Suprapubic skin (tissue), 4 donors: ENCODE measurements at places on chromosomes 12 and 14. TPM values are rescaled to one million over a fixed set of nuclear protein-coding genes. Genes with fewer than 3 reads are reported as not detected.

DNA sequence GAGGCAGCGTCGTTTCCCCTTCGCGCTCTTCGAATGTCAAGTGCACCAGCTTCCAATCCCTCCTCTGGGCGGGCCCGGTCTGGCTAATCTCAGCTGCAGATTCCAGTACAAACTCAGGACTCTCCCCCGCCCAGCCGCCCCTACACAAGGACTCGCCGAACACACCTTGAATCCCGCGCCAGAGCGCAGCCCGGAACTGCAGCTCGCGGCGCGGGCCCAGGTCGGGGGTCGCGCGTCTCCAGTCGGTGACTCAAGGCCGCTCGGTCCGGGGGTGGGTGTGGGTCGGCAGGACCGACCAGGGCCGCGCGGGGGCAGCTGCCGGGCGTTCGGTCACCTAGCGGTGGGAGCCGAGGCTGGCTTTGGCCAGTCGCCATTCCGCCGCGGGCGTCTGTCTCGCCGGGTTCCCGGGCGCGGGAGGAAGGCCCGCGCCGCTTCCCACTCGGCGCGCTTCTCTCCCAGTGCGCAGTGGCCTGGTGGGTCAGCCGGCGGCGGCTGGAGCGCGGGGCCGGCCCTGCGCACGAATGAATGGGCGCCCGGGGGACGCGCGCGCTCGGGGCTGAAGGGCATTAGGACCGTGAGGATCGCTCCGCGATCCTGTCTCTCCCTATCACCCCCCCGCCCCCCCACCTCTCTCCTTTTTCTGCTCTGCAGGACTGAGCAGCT lies at the start of gene GALNT16:
GALNT16 (plus strand) TSS at position 632 of the 663 bp plus-strand sequence. CDS start 133 bp downstream, outside the sequence.
- no peak for DNase-seq

Gene FBXL14
- total RNA-seq = 9.7 TPM

- peak; percentile 85 for DNase-seq
Measured at GRCh38 chr14:89025561-89026236, 201.2 kb downstream of the TTC8 start.

- DNase-seq = no peak
Measured at GRCh38 chr12:71108355-71108754, 49.4 kb downstream of the TSPAN8 start.

DNA sequence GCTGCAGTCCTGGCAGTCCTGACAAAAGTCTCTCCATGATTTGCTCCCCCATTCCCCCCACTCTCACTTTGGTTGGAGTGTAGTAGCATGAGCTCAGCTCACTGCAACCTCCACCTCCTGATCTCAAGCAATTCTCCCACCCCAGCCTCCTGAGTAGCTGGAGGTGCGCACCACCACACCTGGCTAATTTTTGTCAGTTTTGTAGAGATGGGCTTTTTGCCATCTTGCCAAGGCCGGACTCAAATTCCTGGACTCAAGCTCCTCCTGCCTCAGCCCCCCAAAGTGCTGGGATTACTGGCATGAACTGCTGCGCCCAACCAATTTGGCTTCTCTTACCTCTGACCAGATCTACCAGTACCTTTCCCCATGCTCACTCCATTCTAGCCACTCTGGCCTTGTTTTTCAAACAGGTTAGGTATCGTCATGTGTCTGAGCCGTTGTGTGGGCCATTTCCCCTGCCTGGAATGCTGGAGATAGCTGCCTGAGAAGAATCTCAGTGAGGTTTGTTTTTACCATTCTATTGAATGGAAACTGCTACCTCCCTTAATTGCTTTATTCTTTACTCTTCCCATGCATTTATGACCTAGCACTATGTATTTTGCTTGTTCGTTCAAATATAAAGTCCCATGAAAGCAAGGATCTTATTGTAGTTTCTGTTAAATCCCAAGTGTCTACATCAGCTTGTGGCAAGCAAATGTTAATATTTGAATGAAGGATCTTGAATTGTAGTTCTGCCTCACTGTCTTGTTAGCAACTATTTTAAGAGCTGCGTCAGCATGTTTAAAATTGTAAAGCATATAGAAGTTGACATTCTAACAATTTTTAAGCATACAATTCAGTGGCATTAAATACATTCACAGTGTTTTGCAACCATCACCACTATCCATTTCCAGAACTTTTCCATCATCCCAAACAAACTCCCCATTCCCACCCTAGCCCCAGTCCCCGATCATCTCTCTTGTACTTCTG lies 39.7 kb downstream of the CPSF6 start:
- DNase-seq = no peak

DNA sequence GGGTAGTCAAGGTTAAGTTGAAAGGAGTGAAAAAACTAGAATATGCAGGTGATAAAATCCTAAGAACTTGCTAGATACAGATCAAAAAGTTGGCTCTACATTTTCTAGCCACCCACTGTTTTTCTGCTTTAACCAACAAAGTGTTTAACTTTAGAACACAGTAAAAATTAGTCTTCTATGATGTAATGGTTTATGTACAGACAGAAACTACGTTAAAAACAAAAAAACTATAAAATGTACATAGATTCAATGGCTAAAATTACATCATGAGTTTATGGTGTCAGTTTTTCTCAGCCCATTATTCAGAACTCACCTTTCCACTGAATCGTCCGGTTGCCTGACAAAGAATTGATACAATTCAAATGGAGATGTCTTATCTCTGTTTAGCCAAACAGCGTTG lies 2.1 kb downstream of the YARS2 start:
- no peak for DNase-seq

- DNase-seq = peak; percentile 86
Measured at GRCh38 chr12:101935890-101936746, 58.7 kb downstream of the DRAM1 start.

GRCh38 chr14:93005135-93005813 lies 82.3 kb downstream of the CHGA start:
- DNase-seq = no peak

- no peak for DNase-seq
Measured at GRCh38 chr14:72722201-72722785, 171.6 kb downstream of the DPF3 start.

Gene GPR162
- 1.4 TPM for total RNA-seq

Gene ZC2HC1C
- 0.53 TPM for total RNA-seq

Gene BATF
- 1.1 TPM for total RNA-seq

Gene ADSS1
- total RNA-seq = 2.8 TPM

Gene LUM
- total RNA-seq = 11.3 TPM

GRCh38 chr12:113329022-113329790 lies 5.7 kb downstream of the SLC8B1 start:
- DNase-seq = no peak

Gene CLEC4C
- total RNA-seq = not detected

DNA sequence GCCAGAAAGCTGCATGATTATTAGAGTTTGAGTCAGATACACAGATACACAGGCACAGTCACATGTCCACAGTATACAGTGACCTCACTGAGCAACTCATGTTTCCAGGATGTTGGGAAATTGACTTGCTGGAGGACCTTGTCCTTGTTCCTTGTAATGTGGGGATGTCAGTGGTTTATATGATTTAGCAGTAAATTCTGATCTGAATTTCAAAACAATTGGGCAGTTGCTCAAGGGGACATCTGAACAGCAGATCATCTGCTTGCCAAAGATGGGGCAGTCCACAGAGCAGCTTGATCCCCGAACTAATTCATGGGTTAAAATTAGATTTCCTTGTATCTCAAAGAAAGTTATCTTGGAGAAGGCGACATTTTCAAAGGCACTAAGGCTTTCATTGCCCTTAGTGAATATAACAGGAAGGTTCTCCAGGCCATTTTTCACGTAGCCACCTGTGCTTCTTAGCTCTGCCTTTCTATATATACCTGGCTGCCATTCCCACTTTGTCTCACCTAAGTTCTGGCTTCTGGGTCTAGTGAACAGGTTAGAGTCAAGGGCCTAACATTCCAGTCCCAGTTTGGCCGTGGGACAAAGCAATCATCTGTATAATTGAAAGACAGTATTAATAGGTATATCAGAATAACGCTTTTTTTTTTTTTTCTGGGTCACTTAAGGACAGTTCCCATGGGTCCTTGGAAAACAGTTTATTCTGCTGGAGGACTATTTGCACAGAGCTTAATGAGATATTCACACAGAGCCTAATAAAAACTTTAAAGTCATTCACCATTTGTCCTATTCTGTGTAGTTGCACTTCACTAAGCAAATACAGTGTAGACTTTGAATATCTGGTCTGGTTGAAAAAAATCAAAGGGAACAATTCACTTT lies 64.9 kb upstream of the STRN3 start:
- DNase-seq = no peak

Gene FAM90A1
- total RNA-seq = not detected

DNA sequence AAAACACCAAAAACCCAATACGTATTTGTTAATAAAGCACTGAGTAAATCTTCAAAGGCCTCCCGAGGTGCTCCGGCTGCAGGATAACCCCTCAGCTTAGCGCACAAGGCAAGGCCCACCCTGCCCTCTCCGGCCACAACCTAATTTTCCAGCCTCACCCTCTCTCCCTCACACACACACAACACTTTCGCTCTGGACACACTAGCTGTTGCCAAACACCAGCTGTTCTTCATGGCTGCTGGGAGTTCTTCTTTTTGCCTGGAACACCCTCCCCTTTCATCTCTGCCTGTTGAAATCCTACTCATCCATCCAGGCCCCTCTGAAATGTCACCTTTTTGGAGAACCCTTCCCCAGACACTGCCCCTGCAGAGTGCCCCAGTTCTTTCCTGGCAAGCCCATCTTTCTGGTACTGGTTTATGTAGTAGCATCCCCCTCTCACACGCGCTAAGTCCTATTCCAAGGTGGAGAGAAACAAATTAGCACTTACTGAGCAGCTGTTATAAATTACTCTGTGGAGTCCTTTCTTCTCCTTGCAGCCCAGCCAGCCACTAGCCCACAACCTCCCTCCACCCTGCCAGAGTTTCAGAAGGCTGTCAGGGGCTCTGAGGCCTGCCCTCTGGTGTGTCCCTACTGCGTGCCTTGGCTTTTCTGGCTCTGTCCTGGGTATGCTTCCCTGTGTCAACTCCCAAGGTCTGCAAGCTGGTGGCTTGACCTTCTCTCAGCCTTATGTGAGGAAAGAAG lies 805 bp upstream of the CRACR2A start:
- DNase-seq = no peak

DNA sequence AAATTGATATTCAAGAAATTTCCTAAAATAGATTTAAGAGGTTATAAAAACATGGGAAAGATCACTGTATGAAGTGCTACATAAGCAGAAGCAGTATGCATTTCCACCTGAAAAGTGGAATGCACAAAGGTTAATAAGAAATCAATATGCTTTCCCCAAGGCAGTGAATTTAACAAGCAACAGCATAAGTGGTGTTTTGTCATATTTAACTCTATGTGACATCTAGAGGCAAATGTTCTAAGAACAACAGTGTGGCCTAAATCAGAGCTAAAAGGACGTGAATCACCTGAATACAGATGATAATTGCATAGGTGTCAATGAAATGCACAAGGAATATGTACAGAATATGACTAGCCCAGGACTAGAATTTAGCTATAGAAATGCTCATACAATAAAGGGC lies 49.5 kb downstream of the SLC2A13 start:
- DNase-seq = no peak

DNA sequence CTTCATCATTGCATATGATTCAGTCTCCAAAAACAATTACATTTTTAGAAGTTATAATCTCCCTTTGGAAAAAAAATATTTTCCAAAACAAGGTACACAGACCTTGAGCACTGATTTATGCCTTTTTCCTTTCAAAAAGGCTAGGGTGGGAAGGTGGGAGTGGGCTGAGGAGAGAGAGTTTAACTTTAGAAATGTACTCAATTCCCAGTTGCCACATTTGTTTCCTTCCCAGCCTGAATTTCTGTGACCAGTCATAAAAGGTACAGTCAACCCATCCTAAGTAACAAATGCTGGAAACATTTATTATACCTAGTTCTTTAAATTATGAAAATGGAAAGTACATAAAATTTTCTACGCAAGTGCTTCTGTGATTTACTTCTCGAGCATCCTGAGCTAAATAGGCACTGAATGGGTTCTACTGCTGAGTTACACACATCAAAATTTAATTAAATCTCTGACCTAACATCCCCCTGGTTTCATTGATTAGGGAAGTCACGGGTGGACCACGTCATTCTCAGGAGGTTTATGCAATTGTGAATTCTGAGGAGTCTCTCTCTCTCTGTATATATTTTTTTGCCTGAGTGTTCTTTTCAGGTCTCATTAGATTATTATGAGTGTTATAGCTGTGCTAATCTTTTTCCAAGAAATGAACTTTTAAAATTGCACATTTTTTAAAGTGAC lies 371.8 kb downstream of the BTG1 start:
- no peak for DNase-seq

DNA sequence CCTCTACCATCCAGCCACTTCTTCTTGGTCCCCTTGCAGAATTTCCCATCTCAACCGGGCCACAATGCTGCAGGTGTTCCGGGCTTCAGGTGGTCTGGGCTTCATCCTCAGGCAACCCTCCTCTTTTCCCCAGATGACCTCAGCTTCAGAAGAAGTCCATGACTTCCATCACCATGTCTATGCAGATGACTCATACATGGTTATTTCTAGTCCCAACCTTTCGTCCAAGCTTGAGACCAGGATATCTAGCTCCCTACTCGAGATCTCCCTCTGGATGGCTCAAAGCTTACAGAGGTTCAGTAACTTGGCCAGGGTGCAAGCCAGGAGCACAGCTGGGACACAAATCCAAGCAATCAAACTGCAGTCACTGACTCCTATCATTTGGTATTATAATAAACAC lies 154.6 kb upstream of the NOS1 start:
- DNase-seq = no peak

- no peak for DNase-seq
Measured at GRCh38 chr12:41228066-41228820, 40.1 kb downstream of the PDZRN4 start.

- DNase-seq = no peak
Measured at GRCh38 chr12:19021646-19022045, 107.9 kb upstream of the PLEKHA5 start.

Gene TSHR
- not detected for total RNA-seq

- no peak for DNase-seq
Measured at GRCh38 chr12:46908236-46908935, 82.6 kb upstream of the SLC38A4 start.

Gene SLC17A8
- total RNA-seq = not detected

Gene KLRC3
- total RNA-seq = not detected

Gene CIROP
- not detected for total RNA-seq

Gene HOTAIR
- 8.0 TPM for total RNA-seq
